ENCODE measurements at places on chromosomes 4 and X.

GRCh38 chrX:39939678-39940077 lies 158.1 kb downstream of the BCOR start:
- DNase-seq = no peak

DNA sequence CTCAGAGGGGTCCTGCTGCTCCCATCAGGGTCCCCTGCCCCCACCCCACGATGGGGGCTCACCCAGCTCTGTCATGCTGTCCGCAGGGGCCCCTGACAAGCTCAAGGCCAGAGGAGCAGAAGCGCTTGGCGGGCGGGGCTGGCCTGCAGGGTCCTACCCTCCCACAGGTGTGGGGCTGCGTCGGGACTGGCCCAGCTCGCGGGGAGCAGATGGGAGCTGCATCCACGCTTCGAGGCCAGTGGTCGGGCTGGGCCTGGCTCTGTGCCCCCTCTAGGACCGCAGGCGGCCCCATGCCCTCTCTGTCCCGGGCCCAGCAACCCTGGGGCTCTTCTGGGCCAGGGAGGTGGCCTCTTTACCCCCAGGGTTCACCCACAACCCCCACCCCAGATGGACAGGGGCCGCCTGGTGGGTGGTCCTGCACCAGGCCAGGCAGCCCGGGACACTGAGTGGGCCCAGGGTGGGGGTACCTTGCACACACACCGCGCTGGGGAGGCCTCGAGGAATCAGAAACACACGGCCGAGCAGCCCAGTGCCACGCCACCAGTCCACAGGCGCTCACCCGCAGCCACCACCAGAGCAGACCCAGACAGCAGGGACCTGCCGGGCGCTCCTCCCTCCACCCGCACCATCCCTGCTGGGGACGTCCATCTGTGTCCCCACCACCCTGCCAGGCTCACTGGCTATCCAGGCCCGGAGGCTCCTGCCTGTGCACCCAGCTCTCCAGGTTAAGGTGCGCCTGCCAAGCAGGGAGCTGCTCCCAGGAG lies 30.0 kb downstream of the TACC3 start:
- DNase-seq = no peak

- DNase-seq = no peak
These were observed 1.2 kb upstream of the PDS5A start for GRCh38 chr4:39978904-39979303.

GRCh38 chr4:164383358-164384220 lies 370.3 kb upstream of the SMIM31 start:
- peak; percentile 27 for DNase-seq

- DNase-seq = no peak
These were observed 293.7 kb upstream of the CPEB2 start for GRCh38 chr4:14708574-14708973.

- no peak for DNase-seq
These were observed 144.7 kb downstream of the ZAR1 start for GRCh38 chr4:48634688-48635308.

- DNase-seq = no peak
These were observed at the start of gene DLG3 for GRCh38 chrX:70444326-70444945. Gene DLG3 (plus strand): TSS chrX:70444835. CDS start chrX:70445202, 367 bp downstream.

GRCh38 chrX:37455381-37455780 lies 106.2 kb downstream of the PRRG1 start:
- no peak for DNase-seq

DNA sequence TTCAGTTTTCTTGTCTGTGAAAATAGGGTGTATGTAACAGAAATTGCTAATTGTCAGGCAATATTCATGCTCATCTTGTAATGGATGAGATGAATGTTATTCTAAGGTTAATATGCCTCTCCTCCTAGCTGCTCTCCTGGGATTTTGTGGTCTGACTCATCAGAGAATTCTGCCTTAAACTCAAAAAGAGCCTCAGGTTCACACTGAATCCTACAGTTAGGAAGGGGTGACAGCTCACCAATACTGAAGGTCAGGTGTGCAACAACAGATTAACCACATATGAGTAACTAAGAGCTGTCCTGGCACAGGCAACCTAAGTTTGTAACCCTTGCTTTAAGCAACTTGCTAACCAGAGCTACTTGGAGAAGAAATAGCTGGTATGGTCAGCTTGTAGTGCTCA lies 197.7 kb downstream of the SPATA18 start:
- DNase-seq = peak; percentile 9

GRCh38 chrX:105872941-105873340 lies 50.6 kb downstream of the NRK start:
- no peak for DNase-seq

DNA sequence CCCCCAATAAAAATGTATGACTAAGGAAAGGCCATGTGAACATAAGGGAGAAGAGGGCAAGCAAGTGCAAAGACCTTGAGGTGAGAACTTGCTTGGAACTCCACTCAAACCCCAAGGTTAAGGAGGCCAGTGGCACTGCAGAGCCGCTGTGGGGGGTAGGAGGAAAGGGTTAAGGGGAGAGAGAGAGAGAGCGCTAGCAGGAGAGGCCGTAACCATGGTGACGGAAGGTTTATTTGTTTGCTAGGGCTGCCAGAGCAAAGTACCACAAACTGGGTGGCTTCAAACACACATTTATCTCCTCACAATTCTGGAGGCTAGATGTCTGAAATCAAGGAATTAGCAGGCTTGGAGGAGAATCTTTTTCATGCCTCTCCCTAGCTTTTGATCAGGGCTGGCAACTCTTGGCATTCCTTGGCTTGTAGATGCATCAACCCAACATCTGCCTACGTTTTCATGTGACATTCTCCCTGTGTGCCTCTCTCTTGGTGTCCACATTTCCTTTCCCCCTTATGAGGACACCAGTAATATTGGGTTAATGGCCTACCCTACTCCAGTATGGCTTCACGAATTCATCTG lies 35.2 kb downstream of the SMIM20 start:
- no peak for DNase-seq

GRCh38 chr4:2792711-2793585 lies at the start of gene SH3BP2:
Gene SH3BP2 (plus strand): TSS chr4:2793085. CDS start chr4:2820618, 27,533 bp downstream.
- DNase-seq = no peak

- DNase-seq = no peak
These were observed 468.8 kb downstream of the BCOR start for GRCh38 chrX:39629001-39629400.

- no peak for DNase-seq
These were observed 45.6 kb downstream of the SEL1L3 start for GRCh38 chr4:25817059-25817681.

- DNase-seq = no peak
These were observed 7.0 kb upstream of the AKAP17A start for GRCh38 chrX:1584237-1585011.

GRCh38 chr4:145446184-145446583 lies 35.5 kb upstream of the SMAD1 start:
- no peak for DNase-seq

GRCh38 chr4:22672519-22672918 lies 20.2 kb upstream of the GBA3 start:
- DNase-seq = no peak

DNA sequence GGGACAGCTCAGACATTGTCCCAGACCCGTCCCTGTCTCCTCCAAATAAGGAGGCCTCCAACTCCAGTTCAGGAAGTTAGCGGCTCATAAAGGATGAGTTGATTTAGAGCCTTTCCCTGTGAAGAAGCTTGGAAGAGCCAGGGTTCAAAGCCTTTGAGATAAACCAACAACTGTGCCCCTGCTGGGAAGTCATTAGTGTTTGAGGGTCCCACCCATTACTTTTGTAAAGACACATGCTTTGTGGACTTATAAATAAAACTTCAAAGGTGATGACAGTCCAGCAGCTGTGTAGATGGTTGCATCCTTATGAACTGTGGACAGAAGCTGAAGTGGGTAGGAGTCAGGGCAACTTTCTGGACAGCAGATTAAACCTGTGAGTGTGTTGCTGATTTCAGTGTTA lies 86.0 kb upstream of the PGRMC2 start:
- DNase-seq = no peak

- DNase-seq = no peak
These were observed 353.0 kb upstream of the SLC7A11 start for GRCh38 chr4:138595171-138595570.

DNA sequence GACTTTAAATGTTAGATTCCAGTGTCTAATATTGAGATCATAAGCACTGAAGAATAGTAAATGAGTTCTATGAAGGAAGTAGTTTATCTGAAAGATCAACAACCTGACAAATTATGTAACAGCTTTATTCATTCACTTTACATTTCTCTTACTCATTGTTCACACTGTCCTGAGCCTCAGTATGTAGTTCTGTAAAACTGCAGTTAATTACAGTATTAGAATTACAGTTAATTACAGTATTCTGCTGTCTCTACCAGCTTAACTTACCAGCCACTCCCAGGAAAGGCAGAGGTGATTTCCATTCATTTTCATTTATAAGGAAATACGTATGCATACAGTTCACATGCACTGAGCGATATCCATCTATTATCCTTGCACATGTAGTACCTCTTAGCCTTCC lies 32.7 kb downstream of the NFKB1 start:
- no peak for DNase-seq

DNA sequence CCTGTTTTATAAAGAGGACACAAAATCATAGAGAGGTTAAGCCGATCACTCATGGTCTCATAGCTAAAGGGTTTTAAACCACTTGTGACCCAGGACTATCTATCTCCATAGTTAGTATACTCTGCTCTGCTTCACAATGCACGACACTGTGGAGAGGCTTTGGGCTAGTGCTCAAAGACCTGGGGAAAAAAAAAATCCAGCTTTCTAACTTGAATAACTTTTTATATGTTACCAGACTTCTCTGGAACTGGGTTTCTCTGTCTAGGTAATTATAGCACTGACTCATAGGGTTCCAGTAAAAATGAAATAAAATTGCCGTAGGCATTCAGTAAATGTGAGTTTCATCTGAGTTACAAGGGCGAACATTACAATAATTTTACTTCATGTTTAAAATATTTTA lies 273.7 kb upstream of the TECRL start:
- DNase-seq = no peak

GRCh38 chrX:115940888-115941332 lies 229.6 kb upstream of the AGTR2 start:
- DNase-seq = peak; percentile 78

DNA sequence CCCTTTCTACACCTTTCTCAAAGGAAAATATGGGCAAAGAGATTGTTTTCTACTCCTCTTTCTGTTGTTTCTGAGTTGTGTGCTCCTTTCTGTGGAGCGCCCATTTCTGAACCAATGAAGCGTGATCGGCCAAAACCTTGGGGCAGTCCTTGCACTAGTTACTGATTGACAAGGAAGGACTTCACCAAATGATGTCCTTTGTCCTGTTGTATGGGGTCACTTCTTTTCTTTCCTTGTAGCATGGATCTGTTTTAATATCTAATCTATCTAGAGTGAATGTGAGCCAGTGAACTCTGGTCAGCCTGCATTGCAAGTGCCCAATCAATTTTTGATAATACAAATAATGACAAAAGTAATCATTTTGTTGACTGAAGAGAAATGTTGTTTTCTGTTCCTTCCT lies 94.5 kb downstream of the EGF start:
- no peak for DNase-seq

- DNase-seq = peak; percentile 37
These were observed 39.6 kb downstream of the PTCHD1 start for GRCh38 chrX:23374291-23374690.

- DNase-seq = no peak
These were observed 1.8 kb downstream of the TBC1D1 start for GRCh38 chr4:37892641-37893040.

GRCh38 chrX:19810006-19810774 lies 77.2 kb downstream of the SH3KBP1 start:
- no peak for DNase-seq

- no peak for DNase-seq
These were observed 119.8 kb downstream of the ZNF330 start for GRCh38 chr4:141340458-141340857.

DNA sequence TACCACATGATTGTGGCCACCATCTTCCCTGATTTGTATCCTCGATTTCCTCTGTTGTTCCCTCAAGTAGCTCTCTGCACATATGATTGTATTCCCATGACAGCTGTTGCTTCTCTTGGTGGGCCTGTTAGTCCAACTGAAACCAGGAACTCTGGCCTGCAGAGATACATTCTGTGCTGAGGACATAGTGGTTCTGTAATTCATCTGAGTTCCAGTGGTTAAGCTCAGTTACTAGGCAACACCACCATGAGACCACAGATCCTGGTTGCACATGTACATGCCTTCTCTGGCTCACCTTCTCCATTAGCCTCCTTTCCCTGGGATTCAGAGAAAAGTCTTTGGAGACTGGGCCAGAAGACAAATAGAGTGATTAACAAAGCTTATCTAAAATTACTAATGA lies 172.1 kb upstream of the SLC7A11 start:
- no peak for DNase-seq

- no peak for DNase-seq
These were observed 124.0 kb upstream of the POF1B start for GRCh38 chrX:85503258-85504158.

DNA sequence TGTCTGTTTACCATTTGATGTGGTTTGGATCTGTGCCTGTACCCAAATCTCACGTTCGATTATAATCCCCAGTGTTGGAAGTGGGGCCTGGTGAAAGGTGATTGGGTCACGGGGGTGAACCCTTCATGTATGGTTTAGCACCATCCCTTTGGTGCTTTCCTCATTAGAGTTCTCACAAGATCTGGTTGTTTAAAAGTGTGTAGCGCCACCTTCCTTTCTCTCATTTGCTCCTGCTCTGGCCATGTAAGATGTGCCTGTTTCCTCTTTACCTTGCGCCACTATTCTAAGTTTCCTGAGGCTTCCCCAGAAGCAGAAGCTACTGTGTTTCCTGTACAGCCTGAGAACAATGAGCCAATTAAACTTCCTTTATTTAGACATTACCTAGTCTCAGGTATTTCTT lies 610.7 kb upstream of the ADGRL3 start:
- DNase-seq = no peak

- no peak for DNase-seq
These were observed 53.5 kb upstream of the VEGFD start for GRCh38 chrX:15437724-15438123.

- no peak for DNase-seq
These were observed 76.5 kb downstream of the ITM2A start for GRCh38 chrX:79290596-79290995.

DNA sequence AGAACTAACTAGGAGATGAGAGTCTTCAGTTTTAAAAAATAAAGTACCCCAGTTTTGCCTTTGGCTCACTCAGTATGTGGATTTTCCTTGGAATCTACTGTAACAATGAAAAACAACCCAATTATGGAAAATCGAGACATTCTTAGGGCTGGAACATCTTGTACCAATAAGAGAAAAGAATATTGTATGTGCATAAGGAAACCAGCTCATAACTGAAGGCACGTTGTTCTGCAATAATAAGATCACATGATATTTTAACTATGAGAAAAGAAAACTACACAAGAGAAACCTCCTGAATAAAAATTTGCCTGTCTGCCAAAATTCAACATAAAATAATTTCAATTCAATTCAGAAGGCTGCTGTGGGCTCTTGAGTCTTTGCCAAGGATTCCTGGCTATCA lies 261.8 kb upstream of the EDNRA start:
- no peak for DNase-seq

DNA sequence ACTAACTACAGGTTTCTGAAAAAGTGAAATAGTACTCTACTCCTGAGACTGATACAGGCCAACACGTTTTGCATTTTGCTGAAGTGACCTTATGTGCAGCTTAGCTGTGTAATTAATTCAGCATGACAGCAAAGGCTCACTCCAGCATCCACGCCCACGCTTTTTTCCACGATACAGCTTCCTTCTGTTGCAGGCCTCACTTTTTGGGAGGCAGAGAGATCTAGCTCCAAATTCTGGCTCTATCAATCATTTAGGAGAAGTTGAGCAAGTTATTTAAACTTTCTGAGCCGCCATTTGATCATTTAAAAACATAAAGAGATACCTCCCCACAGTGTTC lies 160.3 kb downstream of the AFAP1 start:
- DNase-seq = no peak

Data from NCI-H446 (cell line).